ENCODE measurements at places on chromosomes 7 and 10.

DNA sequence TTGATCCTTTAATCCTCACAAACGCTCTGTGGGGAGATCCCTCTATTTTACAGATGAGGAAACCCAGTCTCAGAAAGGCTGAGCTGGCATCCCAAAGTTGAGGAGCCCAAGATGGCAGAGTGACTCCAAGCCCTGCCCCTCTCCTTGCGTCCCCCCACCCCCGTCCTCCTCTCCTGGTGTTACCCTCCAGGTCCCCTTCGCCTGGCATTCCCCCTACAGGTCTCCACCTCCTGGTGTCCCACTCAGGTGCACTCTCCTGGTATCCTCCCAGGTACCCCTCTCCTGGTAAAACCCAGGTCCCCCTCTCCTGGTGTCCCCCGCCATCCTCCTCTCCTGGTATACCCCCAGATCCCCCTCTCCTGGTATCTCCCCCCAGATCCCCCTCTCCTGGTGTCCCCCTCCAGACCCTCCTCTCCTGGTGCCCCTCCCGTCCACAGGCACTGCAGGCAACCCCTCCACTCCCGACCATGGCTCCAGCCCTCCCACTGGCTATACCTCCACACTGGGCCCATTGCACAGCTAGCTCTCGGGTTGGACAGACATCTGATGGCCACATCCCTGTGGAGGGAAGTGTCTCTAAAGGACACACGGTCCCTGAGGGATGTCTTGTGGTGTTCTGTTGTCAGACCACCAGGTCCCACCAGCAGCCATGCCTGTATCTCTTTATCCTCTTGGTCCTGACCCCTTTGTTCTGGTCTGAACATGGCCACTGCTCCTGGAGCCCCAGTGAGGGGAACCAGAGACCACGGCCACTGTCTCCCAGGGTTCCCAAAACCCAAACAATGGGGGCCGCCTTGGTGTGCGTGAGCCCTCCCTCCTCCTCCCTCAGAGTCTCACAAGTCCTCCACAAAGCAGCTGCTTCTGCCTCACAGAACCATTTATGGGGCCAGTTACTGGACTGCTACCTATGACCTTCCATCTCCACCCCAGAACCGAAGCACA lies 37.2 kb downstream of the CALML3 start:
- DNase-seq = no peak

DNA sequence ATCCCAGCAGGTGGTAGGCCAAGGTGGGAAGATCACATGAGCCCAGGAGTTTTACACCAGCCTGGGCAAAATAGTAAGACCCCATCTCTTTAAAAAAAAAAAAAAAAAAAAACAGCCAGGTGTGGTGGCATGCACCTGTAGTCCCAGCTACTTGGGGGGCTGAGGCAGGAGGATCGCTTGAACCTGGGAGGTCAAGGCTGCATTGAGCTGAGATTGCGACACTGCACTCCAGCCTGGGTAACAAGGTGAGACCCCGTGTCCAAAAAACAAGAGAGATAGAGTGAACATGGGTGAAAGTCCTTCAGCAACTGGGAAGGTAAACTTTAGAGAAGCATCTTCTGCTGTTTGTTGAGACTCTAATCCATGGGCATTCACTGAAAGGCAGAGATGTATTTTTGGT lies 6.3 kb upstream of the LAMTOR4 start:
- DNase-seq = no peak

- DNase-seq = no peak
Measured at GRCh38 chr10:12727832-12728215, 273.7 kb downstream of the CCDC3 start.

DNA sequence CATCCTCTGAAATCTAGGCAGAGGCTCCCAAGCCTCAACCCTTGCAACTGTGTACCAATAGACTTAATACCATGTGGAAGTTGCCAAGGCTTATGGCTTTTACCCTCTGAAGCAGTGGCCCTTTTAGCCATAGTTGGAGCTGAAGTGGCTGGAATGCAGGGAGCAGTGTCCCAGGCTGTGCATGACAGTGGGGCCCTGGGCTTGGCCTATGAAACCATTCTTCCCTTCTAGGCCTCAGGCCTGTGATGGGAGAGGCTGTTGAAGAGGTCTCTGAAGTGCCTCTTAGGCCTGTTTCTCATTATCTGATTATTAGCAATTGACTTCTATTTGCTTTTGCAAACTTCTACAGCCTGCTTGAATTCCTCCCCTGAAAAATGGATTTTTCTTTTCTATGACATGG lies 612.7 kb upstream of the ZWINT start:
- DNase-seq = no peak

DNA sequence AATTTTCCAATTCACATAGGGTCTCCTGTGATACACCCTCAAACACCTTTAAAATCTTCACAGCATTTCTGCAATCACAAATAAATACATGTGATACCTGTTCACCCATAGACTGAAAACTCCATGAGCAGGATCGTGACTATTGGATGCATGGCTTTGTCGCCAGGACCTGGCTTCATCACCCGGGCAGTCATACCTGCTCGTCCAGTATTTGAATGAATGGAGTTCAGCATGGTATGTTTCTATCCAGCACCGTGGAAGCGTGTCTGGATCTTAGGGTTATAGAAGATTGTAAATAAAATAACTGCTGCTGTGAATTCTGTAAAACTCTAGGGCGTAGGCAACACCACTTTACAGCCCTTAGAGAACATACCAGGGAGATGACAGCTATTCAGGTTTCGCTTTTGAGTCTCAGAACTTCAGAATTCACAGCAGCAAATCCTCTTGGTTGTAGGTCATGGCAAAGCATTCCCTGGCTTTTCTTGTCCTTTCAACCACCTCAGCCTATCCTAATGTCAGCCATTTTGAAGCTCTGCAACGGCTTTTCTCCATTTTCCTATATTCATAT lies 47.4 kb upstream of the USP6NL start:
- no peak for DNase-seq

Measured in Right ventricle myocardium superior (tissue), 1 donor.